ENCODE measurements at places on chromosomes 2 and 18.

- no peak for DNase-seq
Observed at GRCh38 chr18:59573962-59574361, 123.3 kb downstream of the CCBE1 start.

GRCh38 chr18:33836564-33836963 lies 258.5 kb downstream of the ASXL3 start:
- no peak for DNase-seq

- DNase-seq: no peak
Observed at GRCh38 chr18:59079264-59079663, 60.4 kb upstream of the SEC11C start.

- DNase-seq: peak; percentile 91
Observed at GRCh38 chr18:3665780-3666525, 216.0 kb downstream of the TGIF1 start.

DNA sequence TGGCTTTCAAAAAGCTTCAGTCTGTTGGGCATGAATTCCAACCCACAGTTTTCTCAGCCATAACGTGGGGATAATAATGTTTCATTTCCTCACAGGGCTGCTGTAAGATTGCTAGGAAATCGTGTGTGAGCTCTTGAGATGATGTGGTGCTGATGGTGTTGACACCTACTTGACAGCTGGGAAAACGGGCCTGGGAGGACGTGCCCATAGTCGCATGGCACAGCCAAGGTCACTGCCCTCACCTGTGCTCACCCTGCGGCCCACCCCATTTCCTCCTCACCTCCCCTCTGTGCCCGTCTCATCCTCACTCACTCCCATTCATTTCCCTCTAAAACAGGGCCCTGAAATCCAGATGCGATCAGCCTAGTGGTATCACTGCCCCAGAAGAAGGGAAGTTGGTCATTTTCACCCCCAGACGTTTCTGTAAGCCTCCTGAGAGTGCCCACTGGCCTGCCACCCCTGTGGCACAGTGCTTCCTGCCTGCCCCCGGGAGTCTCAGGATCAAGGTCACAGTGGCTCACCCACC lies 33.0 kb downstream of the DPYSL5 start:
- no peak for DNase-seq

- DNase-seq: no peak
Observed at GRCh38 chr2:20803974-20804373, 18.9 kb downstream of the LDAH start.

GRCh38 chr2:17084877-17085276 lies 419.2 kb upstream of the CYRIA start:
- no peak for DNase-seq

GRCh38 chr2:96815326-96816126 lies 542 bp upstream of the CNNM3 start:
- DNase-seq: peak; percentile 29
